ENCODE measurements at places on chromosomes 5 and 9.

- DNase-seq, result no peak
Observed at GRCh38 chr9:125146247-125146646, 2.9 kb upstream of the SCAI start.

DNA sequence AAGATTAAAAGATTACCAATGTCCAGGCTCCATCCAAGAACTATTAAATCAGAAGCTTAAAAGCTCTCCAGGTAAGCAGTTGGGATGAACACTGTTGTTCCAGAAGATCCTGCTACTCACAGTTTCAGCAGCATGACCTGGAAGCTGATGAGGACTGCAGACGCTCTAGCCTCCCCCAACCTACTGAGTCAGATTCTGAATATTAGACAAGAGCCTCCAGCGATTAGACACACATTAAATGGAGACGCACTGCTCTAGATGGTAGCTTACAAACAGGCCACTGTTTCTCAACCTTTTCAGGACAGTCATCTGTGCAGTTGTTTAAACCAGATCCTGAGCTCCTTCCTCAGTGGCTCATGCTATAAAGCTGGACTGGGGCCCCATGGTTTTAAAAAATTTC, 54.3 kb downstream of the MTMR12 start:
- DNase-seq, result peak; percentile 69

DNA sequence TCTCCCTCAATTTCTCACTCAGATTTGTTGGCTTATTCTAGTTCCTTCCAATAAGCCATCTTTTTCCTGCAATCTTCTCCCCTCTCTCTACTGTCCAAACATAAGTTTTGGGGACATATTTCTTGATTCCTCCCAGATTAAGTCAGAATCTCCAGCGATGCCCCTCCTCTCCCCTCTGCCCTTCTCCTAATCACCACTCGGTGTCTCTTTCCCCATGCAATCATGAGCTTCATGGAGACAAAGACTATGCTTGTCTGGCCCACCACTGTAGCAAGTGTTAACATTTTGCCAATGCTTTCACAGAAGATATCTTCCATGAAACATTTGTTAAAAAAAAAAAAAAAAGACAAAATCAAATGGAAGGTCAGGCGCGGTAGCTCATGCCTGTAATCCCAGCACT, 42.4 kb downstream of the PDE6A start:
- no peak for DNase-seq

- DNase-seq, result no peak
Observed at GRCh38 chr5:72145348-72145747, 38.1 kb downstream of the MAP1B start.

- no peak for DNase-seq
Observed at GRCh38 chr5:103291606-103292005, 33.0 kb downstream of the MACIR start.

GRCh38 chr5:150438873-150439546, 10.5 kb downstream of the RPS14 start:
- DNase-seq, result peak; percentile 45

GRCh38 chr9:93132946-93133680, 938 bp downstream of the NINJ1 start:
- DNase-seq, result no peak

DNA sequence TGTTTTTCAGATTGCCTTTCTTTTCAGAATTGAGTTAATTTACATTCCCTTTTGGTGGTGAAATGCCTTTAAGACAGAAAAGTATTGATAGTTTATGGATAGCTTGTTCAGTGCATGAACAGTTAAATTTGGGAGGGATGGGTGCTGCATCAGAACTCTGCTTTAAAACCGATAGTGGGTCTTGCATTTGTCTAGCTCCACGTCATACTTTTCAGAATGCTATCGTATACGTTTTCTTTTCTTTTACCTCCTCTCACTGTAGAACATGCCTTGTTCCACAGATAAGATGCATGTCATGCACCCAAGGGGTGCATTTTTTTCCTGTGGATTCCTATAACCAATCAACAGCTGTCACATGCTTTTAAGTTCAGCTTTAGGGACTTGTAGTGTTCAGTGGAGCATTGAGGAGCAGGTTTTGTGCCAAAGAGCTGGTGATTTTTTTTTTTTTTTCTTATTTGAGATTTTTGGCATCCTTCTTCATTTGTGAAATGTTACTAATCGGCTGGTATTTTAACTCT, 2.3 kb downstream of the SLC44A1 start:
- peak; percentile 52 for DNase-seq

DNA sequence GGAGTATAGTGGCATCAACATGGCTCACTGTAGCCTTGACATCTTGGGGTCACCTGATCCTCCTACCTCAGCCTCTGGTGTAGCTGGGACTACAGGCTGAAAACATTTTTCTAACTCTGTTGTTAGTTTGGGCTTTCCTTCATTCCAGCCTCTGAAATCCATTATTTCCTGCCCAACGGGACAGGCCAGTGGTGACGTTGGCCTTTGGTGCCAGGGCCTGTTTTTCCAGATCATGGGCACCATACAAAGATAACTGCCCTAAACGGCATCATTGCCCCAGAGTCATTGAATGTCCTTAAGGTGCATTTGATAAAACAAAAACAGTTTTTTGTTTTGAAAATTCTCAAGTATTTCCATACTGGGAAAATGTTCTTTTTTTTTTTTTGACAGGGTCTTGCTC, 32.1 kb downstream of the PIK3R1 start:
- no peak for DNase-seq

DNA sequence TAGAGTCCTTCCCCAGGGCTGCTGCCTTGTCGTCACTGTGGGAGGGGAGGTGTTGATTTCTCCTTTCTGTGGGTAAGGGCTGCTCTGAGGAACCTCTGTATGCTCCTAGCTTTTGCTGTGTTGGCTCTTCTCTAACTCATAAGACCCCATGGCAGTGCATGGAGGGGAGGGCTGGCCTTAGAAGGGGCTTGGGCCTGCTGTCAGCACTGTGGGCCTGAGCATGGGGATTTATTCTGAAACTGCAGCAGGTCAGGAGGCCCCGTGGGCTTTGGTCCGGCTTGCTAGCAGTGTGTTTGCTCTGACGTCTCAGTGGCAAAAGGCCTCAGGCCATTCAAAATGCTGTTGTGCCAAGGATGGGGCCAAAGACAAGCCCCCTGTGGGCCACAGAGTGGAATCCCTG, 6.8 kb downstream of the FGF18 start:
- DNase-seq, result no peak

DNA sequence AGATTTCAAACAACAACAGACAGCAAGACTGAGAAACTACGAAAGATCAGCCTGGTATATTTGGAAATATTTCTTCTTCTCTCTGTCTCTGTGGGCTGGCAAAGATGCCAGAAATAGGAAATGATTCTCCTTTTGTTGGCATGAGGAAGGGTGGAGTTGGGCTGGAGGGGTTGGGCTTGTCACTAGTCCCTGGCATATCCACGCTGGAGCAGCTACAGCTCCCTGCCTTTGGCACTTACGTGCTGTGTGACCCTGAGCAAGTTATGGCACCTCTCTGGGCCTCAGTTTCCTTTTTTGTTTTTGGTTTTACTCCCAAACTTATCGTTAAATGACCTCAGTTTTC, 354 bp upstream of the KCNMB1 start:
- no peak for DNase-seq

DNA sequence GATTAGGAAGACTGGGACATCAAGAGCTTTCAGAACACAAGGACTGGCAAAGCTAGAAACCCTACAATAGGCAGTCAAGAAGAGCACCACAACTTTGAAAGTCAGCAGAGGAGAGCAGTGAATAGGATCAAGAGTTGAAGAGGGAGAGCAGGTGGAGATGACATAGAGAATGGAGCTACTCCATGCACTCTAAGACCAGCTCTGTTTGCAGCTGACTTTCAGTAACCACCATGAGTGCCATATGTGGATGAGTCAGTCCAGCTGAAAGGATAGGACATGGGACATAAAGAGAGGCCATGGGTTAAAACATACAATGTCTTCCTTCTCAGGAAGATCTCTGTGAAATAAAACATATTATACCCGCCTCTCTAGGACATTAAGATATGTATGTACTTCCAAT, 289.1 kb upstream of the KLF4 start:
- no peak for DNase-seq

DNA sequence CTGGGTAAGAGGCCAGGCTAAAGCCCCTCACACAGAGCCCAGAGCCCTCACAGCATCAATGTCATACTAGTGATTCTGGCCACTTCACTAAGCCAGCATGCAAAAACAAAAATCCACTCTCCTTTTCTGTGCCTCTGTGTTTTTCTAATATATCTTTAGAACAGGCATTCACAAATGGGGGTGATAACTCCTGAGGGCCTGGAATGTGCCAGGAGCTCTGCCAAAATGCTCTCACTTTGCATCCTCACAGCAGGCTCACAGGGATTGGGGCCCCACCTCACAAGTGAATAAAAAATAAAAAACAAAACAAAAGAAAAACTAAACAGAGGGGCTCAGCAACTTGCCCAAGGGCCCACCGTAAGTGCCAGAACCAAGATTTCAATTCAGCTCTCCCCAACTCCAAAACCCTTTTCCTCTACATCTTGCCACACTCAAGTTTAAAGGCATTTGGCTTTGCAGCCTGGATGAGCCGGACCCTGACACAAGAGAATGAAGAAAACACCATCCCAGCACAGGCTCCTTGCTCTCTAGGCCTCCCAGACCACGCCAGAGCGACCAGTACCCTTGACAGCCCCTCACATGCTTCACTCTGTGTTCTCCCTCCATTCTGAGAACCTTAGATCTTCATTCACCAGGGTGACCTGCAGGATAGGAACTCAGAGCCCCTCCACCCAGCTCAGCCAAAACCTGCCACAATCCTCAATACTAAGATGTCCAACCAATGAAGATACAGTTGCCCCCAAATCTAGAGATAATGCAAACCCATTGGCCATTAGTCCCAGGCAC, 51.3 kb downstream of the SAXO1 start:
- DNase-seq, result no peak
